Effector memory CD8-positive, alpha-beta T cell (primary cell): ENCODE measurements at places on chromosomes 7 and 10.

- no peak for DNase-seq
These were observed 27.7 kb downstream of the ZNF775 start for GRCh38 chr7:150406567-150407421.

DNA sequence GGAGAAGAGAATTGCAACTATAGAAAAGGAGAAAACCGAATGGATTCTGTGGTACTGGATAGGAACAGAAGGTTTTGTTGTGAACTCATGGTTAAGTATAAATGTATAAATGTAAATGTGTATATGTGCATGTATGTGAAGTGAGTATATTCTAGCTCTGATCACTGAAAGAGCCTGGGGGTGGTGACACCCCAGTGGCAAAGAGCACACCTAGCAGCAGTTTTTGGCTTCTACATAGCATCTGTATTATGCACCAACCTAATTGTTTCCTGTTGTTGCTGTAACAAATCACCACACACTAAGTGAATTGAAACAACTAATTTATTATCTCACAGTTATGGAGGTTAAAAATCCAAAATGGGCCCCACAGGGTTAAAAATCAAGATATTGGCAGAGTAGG is 455.4 kb downstream of the RPS24 start:
- DNase-seq, result no peak

- no peak for DNase-seq
These were observed 497.4 kb downstream of the PLXDC2 start for GRCh38 chr10:20313665-20314064.

- DNase-seq, result no peak
These were observed 31.1 kb downstream of the CAMK2G start for GRCh38 chr10:73843261-73843660.

GRCh38 chr10:1116051-1116450 is 59.9 kb downstream of the WDR37 start:
- no peak for DNase-seq

DNA sequence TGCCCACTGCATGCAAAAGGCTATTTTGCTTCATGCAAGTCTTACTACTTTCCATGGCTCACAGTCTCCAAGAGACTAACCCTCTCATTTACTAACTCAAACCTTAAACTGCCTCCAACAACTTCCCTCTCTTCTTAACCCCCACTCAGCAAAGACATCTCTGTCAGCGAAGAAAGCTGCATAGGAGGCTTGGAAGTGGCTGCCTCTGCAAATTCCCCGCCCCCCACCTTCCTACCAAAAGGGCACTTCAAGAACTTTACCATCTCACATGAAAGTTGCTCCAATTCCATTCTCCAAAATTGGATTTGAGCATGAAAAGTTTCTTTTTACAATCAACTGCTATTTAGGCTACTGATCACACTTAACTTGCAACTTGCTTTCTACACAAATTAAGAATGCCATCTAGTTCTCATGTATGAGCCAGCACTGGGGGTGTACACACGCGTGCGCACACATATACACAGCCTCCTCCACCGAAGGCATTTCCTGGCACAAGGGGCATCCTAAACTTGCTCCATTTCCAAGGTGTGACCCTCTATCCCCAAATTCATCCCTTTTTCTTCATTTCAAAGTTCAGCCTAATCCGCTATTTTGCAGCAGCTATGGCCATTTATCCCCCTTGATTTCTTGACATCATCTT is 1.8 kb downstream of the CCDC6 start:
- no peak for DNase-seq
